ENCODE measurements at places on chromosomes 6 and 20.

- no peak for DNase-seq
These were observed 817.5 kb upstream of the SLC35B3 start for GRCh38 chr6:9252799-9253198.

GRCh38 chr20:43186312-43186711 is 3.4 kb downstream of the PTPRT start:
- no peak for DNase-seq

GRCh38 chr20:34249291-34249690 is 8.1 kb downstream of the ASIP start:
- DNase-seq: no peak

DNA sequence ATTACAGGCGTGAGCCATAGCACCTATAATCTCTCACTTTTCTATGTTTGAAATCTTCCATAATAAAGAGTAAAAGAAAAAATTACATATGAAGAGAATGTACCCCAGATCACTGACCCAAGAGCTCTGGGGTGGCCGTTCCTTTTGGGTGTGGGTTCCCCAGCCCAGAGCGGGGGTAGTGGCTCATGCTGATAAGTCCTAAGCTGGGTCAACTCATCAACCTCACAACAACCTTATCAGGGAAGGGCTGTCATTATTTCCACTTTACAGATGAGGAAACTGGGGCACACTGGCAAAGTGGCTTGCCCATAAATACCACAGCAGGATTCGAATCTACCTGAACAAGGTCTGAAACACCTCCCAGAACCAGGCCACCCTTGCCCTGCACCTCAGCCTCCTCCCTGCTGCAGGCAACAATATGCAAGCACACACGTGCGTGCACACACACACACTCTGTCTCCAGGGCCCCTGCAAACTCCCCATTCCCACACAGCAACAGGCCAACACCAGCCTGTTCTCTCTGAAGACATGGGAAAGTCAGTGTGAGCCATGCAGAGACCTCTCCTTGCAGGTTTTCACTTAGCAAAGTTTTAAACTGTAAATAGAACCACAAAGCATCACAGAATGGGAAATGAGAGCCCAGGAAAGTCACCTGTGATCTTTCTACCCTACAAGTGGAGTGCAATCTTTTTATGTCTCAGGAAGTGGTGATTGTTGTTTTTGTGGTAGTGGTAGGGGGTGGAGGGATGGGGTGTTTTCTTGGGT is 27.7 kb downstream of the BFSP1 start:
- no peak for DNase-seq

DNA sequence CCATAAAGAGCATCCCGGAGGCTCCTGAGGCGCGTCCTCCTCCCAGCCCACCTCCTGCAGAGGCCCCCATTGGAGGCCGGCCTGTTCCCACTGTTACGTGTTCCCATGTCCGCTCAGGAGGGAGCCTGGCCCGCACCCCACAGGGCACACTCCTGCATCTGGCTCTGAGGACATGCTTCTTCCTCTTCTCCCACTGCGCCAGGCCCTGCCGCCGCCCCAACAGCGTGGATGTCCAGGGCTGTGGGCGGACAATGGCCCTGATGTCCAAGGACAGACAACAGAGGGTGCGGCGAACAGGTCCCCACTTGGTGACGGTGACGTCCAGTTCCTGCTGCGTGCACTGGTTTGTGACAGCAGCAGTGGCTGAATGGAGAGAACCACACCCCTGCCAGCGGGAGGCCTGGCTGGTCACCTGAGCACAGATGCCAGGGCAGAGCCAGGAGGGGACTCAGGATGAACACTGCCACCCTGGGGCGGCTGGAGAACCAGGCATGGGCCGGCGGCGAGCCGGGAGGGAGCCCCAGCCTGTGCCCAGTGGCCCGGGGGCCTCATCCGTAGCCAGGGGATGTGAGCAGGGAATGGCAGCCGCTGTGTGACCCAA is 26.6 kb downstream of the FRMD1 start:
- DNase-seq: no peak

GRCh38 chr6:13917141-13917540 is 7.6 kb upstream of the RNF182 start:
- DNase-seq: no peak

DNA sequence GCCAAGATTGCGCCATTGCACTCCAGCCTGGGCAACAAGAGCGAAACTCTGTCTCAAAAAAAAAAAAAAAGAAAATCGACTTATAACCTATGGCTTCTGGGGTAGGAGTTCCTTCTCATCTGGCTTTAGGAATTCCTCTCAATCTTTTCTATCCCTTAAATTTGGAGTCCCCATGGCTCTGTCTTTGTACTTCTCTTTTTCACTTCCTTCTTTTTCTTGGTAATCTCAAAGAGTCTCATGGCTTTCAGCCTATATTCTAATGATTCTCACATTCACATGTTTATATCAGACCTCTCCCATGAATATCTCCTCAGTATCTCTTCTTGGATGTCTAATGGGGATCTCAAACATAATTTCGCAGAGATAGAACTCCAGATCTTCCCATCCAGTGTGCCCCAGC is 42.8 kb upstream of the RALGAPA2 start:
- no peak for DNase-seq

DNA sequence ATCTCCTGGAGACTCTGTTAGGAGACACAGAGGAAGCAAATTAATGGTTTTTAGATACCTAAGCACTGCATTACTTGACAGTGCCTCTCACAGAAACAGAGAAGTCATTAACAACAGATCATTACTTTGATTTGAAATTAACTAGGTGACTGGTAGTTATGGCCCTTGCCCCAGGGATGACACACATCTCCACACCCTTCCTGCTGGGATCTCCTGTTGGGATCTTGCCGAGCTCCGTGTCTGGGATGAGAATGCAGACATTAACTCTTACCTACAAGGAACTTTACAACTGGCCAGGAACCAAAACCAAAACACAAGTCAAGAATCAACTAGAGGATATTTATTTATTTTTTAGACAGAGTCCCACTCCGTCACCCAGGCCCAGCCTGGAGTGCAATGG is 2.2 kb upstream of the PRELID3B start:
- no peak for DNase-seq

- DNase-seq: no peak
These were observed 12.1 kb upstream of the TSPYL1 start for GRCh38 chr6:116291701-116292396.

DNA sequence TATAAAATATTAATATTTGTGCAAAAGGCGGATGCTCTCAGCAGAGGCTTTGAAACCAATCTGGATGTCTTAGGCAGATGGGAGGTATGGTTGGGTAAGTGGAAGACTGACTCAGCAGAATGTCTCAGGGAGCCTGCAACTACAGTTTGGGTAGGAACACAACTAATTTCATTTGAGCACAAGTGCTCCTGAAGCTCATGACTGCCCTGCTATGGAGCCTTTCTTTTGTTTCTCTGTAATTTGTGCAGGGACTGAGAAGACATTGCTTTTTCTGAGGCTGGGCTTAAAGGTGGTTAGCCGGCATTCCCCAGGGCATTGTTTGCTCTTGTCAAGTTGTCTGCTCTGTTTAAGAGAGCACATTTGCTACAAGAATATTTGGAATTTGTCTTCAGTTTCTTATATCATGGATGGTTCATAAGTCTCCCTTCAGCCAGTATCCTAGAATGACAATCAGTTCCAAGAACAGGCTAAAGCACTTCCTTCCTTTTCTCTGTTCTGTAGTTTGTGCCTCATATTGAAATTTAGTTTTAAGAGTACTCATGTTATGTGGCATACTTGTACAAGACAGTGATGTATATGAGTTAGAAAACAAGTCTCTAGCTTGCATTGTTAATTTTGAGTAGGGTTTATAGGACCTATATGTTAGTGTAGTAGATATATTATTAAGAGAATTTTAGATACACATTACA is 208.3 kb downstream of the ZFAND3 start:
- no peak for DNase-seq

- DNase-seq: no peak
These were observed 11.8 kb upstream of the SNRPC start for GRCh38 chr6:34745277-34746103.

DNA sequence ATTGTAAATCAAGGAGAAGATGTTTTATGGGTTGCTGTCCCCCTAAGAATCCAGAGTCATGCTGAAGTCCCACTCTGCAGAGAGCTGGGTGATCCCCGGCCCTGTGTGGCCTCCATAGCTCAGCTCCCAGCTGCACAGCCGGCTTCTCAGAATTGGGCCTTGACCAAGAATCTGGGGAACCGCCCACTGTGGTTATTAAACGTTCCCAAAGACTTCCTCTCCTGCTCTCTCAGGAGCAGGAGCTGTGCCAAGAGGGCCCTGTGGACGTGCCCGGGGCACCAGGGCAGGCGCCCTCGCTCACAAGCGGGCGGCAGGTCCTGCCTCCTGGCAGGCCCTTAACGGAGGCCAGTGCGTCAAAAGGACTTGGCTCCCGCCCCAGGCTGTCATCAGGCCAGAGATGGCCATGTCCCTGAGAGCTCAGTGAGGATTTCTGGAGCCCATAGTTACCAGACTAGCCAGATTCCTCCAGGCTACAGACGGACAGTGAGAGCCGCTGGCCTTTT is 30.4 kb downstream of the ZC3H12D start:
- no peak for DNase-seq

- DNase-seq: no peak
These were observed 23.3 kb downstream of the LRRN4 start for GRCh38 chr20:6030453-6031080.

- no peak for DNase-seq
These were observed 7.1 kb upstream of the ABHD16B start for GRCh38 chr20:63854069-63854765.

GRCh38 chr6:163098827-163099479 is 315.6 kb upstream of the QKI start:
- no peak for DNase-seq

GRCh38 chr6:165883851-165884640 is 221.0 kb upstream of the PDE10A start:
- DNase-seq: no peak

- DNase-seq: peak; percentile 24
These were observed at the start of gene LHFPL5 for GRCh38 chr6:35804996-35805736. Gene LHFPL5 (plus strand): TSS chr6:35805352. CDS start chr6:35805671, 319 bp downstream.

DNA sequence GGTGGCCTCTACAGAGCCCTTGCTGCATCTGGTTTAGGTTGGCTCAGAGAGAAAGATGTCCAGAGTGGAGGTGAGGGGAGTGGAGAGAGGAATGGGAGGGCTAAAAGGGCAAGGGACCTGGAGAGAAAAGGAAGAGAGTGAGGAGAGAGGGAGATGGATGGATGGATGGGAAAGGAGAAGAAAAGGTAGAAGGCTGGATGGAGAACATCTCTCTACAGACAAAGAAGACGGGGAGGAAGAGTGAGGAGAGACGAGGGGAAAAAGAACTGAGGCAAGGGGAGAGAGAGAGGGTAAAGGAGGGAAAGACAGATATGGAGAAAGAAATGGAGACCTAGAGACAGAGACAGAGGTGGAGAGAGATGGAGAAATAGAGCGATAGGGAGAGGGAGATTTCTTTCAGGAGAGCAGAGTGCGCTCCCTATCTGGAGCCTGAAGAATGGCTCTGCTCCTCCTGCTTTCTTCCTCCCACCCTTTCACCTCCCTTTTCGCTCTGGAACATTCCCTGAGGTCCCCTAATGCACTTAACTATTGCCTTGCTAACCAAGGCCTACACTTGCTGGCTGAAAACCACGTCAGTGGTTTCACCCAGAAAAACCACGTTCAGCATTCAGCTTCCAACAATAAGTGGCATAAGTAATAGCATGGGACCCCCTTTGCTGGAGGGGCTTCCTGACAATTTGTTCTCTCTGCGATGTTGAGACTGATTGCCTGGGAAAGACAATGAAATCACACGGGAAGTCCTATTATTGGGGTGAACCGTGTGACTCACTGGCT is 286.3 kb downstream of the CDH26 start:
- DNase-seq: no peak

Data from stimulated activated CD4-positive, alpha-beta T cell treated with anti-CD3 and anti-CD28 coated beads, Interleukin-1b, Interleukin-23, amount 100 ng/mL, for 24 hours (primary cell).